H1 (cell line): ENCODE measurements at places on chromosomes 5 and 9. TPM values are rescaled to one million over a fixed set of nuclear protein-coding genes. Genes with fewer than 3 reads are reported as not detected.

GRCh38 chr9:82128011-82128696 is 139.6 kb downstream of the SPATA31D1 start:
- H3K27me3 ChIP-seq, result no peaks in the 10 kb centered on the region
- no peaks in the 10 kb centered on the region for H3K4me1 ChIP-seq
- no peak overlapping the region for H3K4me3 ChIP-seq
- no peak for DNase-seq
- H3K27ac ChIP-seq, result no peak overlapping the region

- H3K4me1 ChIP-seq, result no peaks in the 10 kb centered on the region
- no peak for DNase-seq
- H3K27ac ChIP-seq, result no peak overlapping the region
- H3K4me3 ChIP-seq, result no peak overlapping the region
- no peaks in the 10 kb centered on the region for H3K36me3 ChIP-seq
Observed at GRCh38 chr9:91392435-91392834, 30.7 kb upstream of the AUH start.

The CTNNA1 gene
- 302 and 349 TPM in 2 replicates for total RNA-seq

DNA sequence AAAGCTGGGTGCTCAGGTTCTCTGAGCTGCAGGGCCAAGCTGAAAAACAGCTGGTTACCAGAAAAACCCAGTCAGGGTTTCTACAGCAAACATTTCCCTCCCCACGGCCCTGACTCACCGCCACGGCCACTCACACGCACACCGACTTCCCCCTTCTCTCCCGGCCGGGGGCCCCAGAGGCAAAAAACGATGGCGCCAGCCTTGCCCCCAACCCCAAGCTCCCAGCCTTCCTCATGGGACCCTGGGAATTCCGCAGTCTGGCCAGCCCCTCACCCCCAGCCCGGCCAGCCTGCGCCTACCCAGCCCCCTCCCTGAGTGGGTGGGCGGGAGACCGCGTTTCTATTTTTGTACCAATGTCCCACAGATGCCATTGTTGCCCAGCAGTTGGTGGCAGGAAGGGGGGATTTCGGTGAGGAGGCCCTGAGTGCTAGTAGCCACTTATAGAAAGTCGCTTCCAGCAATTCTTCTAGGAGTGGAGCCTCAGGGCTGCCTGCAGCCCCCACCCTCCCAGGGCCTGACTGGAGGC is 18.4 kb downstream of the ENG start:
- no peak overlapping the region for H3K27ac ChIP-seq
- no peak for DNase-seq
- no peaks in the 10 kb centered on the region for H3K36me3 ChIP-seq
- no peaks in the 10 kb centered on the region for H3K27me3 ChIP-seq
- no peak overlapping the region for H3K4me3 ChIP-seq

DNA sequence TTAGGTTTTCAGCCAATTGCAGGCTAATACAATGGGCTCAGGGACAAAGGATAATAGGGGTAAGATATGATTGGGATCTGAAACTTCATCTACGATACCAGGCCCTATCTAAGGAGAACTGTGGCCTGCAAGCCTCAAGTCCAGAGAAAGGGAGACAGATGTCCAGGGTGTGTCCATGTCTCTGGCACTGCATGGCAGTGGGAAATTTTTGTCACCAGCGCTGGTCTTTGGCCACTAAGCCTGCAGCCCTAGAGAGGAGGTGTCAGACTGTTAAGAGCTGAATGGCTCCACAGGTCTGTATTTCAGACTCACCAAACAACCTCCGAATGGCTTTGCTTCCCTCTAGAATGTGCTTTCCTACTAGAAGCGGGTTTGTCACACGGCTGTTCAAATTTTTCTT is 6.6 kb upstream of the CNOT6 start:
- no peak overlapping the region for H3K4me3 ChIP-seq
- no peaks in the 10 kb centered on the region; the same call in 1 of the 2 replicates for H3K4me1 ChIP-seq
- DNase-seq, result no peak
- H3K36me3 ChIP-seq, result no peaks in the 10 kb centered on the region; the same call in 1 of the 2 replicates

- no peak overlapping the region for H3K4me3 ChIP-seq
- H3K4me1 ChIP-seq, result peaks cover 11% of the 10 kb centered on the region; the same call in 1 of the 2 replicates
- peaks cover 7% of the 10 kb centered on the region; the same call in 1 of the 2 replicates for H3K36me3 ChIP-seq
- DNase-seq, result no peak
- no peak overlapping the region for H3K27ac ChIP-seq
- H3K27me3 ChIP-seq, result no peaks in the 10 kb centered on the region
Observed at GRCh38 chr5:177429248-177430040, 3.0 kb downstream of the GRK6 start.

The DOCK8 gene
- 1.4 and 2.0 TPM in 2 replicates for total RNA-seq
